Bone marrow (tissue), 2 donors: ENCODE measurements at places on chromosomes 4 and X.

DNA sequence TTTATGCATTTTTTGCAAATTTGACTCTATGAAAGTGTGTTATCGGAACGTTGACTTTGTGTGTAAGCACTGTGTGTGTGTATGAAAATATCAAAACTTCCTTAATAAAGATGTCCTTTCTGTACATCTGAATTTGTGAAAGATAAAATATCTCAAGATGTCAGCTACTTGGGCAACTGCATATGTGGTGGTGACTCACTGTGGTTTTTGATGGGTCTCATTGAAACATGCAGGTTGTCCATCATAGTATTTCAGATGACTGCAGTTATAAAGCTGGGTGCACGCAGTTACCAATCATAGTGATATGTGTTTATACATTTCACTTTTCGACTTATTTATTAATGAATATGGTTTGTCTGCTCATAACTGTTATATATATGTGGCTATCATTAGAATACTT lies 19.7 kb upstream of the BBS12 start:
- no peak for DNase-seq

- DNase-seq, result no peak
Observed at GRCh38 chr4:76375703-76376102, 45.2 kb downstream of the CCDC158 start.

- no peak for DNase-seq
Observed at GRCh38 chr4:6337331-6337935, 67.8 kb downstream of the WFS1 start.

DNA sequence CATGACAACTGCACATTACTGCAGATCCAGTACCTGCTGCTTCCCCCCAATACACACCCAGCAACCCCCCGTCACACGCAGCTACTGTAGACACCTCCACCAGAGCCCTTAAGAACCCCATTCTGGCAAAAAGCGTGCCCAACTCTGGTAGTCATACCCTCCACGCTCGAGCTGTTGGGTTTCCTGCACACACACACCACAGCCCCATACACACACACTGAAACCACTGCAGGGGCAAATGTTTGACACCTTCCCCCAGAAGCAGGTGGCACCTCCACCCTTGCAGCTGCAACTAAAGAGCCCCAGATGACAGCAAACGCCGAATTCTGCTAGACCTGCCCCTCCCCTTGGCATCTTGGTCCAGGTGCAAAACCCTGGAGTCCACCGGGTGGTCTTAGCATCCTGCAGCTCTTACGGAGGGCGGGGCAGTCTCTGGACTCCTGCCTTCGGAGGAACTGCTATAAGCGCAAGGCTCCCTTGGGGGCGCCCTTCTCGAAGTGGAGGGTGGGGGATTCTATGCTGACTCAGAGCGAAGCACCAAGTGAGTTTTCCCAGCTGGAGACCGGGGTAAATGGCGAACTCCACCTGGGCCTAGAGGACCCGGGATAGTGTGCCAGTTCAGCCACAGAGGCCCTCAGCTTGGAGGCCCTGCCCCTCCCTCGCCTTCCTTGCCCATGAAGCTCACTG lies 1.5 kb downstream of the FRMPD3 start:
- DNase-seq, result no peak

- DNase-seq, result no peak
Observed at GRCh38 chr4:185276036-185276435, 66.6 kb downstream of the SNX25 start.

DNA sequence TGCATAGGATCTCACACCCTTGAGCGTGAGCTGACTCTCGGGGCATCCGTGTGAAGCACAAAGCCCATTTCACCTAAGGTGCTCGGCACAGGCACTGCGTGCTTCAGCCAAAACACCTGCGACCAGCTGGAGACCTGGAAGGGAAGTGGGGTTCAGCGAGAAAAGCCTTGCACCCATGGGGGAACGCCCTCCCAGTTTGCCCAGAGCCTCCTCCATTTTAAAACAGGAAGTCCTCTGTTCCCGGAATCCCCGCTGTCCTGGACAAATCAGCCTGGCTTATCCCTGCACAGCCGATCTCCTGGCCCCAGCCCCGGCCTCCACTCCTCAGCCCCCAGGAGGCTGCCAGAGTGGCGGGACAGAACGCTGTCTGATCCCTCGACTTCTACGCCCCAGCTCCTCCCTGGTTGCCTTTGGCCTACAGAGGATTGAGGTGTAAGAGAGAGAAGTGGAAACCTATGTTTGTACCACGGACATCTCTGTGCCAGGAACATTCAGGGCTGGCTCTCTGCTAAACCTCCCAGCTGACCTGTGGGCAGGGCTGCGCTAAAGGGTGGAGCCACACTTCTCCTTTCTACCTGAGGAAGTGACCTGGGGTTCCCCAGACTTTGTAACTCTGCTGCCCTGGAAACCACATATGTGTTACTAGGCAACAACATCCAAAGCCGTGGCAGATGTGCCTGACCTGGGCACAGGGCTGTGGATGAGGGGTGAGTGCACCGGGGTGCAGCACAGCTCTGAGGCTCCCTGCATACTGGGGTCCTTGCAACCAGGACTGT lies 3.8 kb upstream of the C4orf50 start:
- DNase-seq, result no peak

GRCh38 chr4:18192901-18193300 lies 171.3 kb upstream of the LCORL start:
- no peak for DNase-seq

- no peak for DNase-seq
Observed at GRCh38 chr4:87622303-87622702, 14.0 kb downstream of the DSPP start.

GRCh38 chr4:2662598-2662997 lies 93.5 kb downstream of the TNIP2 start:
- DNase-seq, result no peak

- DNase-seq, result no peak
Observed at GRCh38 chr4:177131736-177132135, 177.9 kb upstream of the NEIL3 start.

DNA sequence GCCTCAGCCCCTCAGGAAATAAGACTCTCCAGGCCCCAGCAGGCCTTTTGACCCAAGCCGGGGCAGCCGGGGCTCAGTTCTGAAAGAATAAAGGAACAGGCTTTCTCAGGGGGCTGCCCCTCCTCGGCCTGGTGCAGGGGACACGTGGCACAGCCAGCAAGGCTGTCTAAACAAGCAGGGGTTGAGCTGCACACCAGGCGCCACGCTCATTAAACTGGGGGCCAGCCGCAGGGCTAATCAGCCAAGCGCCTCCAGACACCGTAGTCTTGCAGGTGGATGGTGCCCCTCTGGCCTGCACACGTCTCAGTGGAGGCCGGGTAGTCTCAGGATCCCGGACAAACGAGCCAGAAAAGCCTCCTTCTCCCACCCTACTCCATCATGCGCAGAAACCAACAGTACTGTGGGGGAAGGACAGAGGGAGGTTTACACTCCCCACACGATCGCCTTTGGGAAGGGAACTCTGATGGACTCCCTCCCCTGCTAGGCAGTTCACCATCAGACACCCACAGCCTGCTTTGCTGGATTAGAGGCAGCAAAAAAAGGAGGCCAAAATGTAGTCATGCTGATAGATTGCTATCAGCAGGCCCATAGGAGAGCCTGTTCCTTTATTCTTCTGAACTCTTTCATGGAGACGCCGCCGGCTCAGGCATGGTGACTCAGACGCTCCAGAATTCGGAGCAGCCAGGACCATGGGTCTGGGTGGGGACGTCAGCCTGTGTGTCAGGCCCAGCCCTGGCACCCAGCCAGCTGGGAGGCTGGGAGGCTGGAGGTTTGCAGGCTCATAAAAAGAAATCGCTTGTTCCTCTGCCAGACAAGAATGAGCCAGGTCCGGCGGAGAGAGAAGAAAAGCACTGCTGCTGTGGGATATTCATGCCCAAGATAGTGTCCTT lies 342.4 kb downstream of the BCOR start:
- DNase-seq, result no peak

GRCh38 chr4:74365761-74366160 lies 816 bp downstream of the EREG start:
- DNase-seq, result no peak

DNA sequence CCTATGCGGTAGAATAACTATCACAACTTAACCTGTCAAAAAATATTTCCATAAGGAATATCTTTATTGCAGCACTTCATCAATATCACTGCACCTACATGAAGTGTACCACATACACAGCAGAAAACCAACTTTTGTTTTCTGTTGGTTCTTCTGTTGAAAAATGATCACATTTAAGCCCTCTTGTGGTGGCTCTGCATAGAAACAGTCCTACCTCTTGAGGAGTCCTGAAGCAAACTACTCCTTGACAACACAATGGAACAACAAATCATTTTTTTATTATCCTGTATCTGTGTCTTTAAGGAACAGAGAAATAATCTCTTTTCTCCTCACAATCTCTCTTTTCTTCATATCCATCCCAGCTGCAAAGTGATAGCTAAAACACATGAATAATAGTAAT lies 39.8 kb upstream of the ATOH1 start:
- DNase-seq, result no peak

- DNase-seq, result no peak
Observed at GRCh38 chr4:16450031-16450430, 223.8 kb upstream of the TAPT1 start.

DNA sequence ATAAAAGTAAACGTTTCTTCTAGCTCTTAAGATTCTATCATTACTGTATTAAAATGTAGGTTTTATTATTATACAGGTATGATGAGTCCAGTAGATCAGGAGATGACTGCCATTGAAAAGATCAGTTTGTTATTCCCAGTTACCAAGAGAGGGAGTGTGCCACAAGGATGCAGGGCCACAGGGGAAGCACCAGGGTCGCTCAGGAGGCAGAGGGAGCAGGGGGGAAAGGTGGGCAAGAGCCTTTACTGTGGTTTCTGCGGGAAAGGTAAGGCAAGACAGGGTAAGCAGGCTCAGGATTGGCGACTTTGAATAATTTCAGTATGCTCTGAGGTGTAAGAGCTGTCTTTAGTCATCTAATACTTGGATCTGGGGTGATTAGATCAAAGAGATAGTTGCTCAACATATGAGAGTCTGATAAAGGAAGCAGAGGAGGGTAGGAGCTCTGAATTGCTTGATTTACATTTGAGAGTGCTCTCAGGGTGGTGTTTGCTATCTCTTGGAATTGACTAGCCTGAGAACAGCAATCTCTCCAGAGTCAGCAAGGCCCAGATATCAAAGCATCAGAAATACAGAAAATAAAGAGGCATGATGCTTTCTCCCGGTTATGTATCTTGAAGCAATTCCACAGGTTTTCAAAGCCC lies 86.0 kb downstream of the NDST3 start:
- no peak for DNase-seq

GRCh38 chrX:24301060-24301459 lies 12.8 kb downstream of the SUPT20HL2 start:
- no peak for DNase-seq

- no peak for DNase-seq
Observed at GRCh38 chrX:39525758-39526157, 572.0 kb downstream of the BCOR start.

- no peak for DNase-seq
Observed at GRCh38 chr4:22072726-22073125, 124.2 kb upstream of the KCNIP4 start.

GRCh38 chrX:150148749-150149672 lies 210.7 kb upstream of the EOLA2 start:
- no peak for DNase-seq

- DNase-seq, result no peak
Observed at GRCh38 chr4:102116121-102116520, 229.2 kb downstream of the SLC39A8 start.

- no peak for DNase-seq
Observed at GRCh38 chrX:9865804-9866472, 79.7 kb downstream of the SHROOM2 start.

- no peak for DNase-seq
Observed at GRCh38 chr4:25943312-25943711, 29.3 kb downstream of the SMIM20 start.

GRCh38 chr4:6926081-6926480 lies 16.5 kb downstream of the TBC1D14 start:
- no peak for DNase-seq

- no peak for DNase-seq
Observed at GRCh38 chrX:40145001-40145922, 47.5 kb upstream of the BCOR start.

GRCh38 chrX:29852767-29853166 lies 362.6 kb upstream of the MAGEB2 start:
- DNase-seq, result no peak

- no peak for DNase-seq
Observed at GRCh38 chrX:5958523-5958922, 270.1 kb downstream of the NLGN4X start.

DNA sequence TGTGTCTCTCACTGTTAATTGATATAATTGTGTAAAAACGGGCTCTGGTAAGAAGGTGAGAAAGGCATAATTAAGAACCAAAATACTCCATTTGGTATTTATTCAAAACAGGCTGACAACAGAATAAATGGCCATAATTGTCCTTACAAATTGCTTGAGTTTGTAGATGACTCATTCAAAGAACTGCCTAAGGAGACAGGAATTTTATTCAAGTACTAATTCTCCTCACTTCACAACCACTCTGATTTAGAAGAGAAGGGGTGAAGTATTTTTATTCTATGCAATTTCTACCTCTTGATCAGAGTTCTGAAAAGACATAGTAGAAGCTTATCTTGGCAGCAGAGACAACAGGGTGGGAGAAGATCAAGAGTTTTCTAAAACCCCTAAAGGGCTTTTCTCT lies 43.1 kb downstream of the ATP11C start:
- no peak for DNase-seq

- no peak for DNase-seq
Observed at GRCh38 chr4:181613200-181613599, 630.0 kb upstream of the TENM3 start.

DNA sequence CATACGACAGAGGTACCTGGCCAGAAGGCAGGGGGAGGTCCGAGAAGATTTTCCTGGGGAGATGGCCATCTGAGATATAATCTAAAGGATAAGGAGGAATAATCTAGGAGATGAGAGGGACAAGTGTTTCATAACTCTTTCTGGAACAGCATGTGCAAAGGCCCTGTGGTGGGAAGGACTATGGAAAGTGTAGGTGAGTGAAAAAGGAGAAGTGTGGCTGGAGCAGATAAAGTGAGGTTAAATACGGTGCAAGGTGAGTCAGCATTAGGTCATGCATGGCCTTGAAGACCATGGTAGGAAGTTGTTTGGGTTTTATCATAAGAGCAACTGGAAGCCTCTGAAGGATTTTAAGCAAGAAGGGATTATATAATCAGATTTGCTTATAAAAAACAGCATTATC lies 34.6 kb upstream of the MTM1 start:
- no peak for DNase-seq

DNA sequence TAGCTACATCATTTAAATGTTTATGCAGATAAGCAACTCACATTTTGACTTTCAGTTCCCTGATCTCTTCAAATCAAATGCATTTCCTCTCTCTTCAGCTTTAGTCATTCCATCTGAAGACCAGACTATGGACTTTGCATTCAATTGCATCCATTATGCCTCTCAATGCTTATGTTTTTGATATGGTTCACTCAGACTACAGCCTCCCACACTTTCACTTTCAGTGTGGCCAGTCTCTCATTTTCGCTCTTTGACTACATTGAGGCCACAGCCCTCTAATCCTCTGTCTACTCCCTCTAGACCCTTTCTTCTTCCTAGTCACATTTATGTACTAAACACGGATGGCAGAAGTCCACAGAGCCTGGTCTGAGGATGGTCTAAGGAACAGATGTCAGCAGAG lies 24.5 kb upstream of the VEGFC start:
- DNase-seq, result no peak

- DNase-seq, result no peak
Observed at GRCh38 chrX:13059637-13060499, 15.4 kb upstream of the FAM9C start.
